Foreskin keratinocyte (primary cell): ENCODE measurements at places on chromosomes 6 and 20. TPM values are rescaled to one million over a fixed set of nuclear protein-coding genes. Genes with fewer than 3 reads are reported as not detected.

Gene KIF25
- total RNA-seq, result not detected in 2 replicates

Gene TMEM200A
- total RNA-seq, result 51.2 and 134 TPM in 2 replicates

Gene PRSS16
- 3.8 and 5.1 TPM in 2 replicates for total RNA-seq

Gene OGFR
- total RNA-seq, result 45.2 and 46.3 TPM in 2 replicates

Gene TTLL9
- not detected in 2 replicates for total RNA-seq

Gene SNAP25
- total RNA-seq, result not detected in 2 replicates

Gene CD109
- total RNA-seq, result 42.4 and 47.8 TPM in 2 replicates

Gene RNF182
- 0.67 and 0.85 TPM in 2 replicates for total RNA-seq

Gene ATAT1
- 4.6 and 6.1 TPM in 2 replicates for total RNA-seq

Gene XPO5
- total RNA-seq, result 40.0 and 43.0 TPM in 2 replicates

Gene TRIM31
- total RNA-seq, result 0.04 TPM in 1 of 2 replicates, not detected in the other

Gene TUBB2B
- total RNA-seq, result 1.2 TPM in 1 of 2 replicates, not detected in the other

Gene PBOV1
- not detected in 2 replicates for total RNA-seq

Gene APMAP
- total RNA-seq, result 67.8 and 70.8 TPM in 2 replicates

Gene KHDC1L
- total RNA-seq, result 0.21 TPM in 1 of 2 replicates, not detected in the other

Gene TMEM217
- 0.63 and 0.78 TPM in 2 replicates for total RNA-seq

Gene MATN4
- total RNA-seq, result 0.10 TPM in 1 of 2 replicates, not detected in the other

Gene CBFA2T2
- total RNA-seq, result 6.3 and 7.0 TPM in 2 replicates

Gene INSM1
- not detected in 2 replicates for total RNA-seq

Gene HLA-DOB
- total RNA-seq, result 3.0 and 3.4 TPM in 2 replicates

Gene SLC17A1
- total RNA-seq, result not detected in 2 replicates

Gene MCHR2
- not detected in 2 replicates for total RNA-seq

Gene TAP2
- total RNA-seq, result 52.8 and 67.4 TPM in 2 replicates
